ENCODE measurements at places on chromosomes 1 and 21.
A peak's percentile ranks its signal among the peaks of the same experiment; 100 is the strongest.

- no peak for DNase-seq
Measured at GRCh38 chr1:170067253-170067819, 7.2 kb downstream of the KIFAP3 start.

DNA sequence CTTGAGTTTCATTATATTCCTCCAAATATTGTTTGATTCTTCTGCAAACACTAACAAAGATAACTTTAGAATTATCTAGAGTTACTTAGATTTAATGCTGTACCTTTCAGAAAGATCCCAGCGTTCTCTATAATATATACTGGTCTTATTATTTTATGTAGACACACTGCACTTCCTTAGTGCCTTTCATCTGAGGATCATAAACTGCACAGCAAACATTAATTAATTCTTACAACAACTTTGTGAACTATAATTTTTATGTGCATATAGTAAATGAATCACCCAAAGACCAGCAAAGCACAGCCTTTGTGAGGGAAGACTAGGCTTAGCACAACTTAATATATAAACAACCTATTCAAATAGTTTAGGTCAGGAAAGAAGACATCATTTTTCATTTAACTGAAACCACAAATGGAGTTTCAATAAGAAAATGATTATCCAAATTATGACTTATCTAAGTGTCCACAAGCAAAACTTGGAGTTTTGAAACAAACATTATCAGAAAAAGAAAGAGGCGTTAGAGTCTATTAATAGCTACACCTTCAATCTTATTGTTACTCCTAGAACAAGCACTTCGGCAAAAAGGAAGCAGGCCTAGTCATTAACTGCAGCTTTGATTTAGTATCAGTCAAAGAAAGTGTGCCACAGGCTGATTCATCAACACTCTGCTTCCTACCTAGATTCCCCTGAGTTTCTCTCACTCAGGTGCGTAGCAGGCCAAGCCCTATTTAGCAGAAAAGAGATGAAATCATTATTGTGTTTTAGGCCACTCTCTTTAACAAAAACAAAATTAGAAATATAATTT, 22.5 kb upstream of the RC3H1 start:
- no peak for DNase-seq

DNA sequence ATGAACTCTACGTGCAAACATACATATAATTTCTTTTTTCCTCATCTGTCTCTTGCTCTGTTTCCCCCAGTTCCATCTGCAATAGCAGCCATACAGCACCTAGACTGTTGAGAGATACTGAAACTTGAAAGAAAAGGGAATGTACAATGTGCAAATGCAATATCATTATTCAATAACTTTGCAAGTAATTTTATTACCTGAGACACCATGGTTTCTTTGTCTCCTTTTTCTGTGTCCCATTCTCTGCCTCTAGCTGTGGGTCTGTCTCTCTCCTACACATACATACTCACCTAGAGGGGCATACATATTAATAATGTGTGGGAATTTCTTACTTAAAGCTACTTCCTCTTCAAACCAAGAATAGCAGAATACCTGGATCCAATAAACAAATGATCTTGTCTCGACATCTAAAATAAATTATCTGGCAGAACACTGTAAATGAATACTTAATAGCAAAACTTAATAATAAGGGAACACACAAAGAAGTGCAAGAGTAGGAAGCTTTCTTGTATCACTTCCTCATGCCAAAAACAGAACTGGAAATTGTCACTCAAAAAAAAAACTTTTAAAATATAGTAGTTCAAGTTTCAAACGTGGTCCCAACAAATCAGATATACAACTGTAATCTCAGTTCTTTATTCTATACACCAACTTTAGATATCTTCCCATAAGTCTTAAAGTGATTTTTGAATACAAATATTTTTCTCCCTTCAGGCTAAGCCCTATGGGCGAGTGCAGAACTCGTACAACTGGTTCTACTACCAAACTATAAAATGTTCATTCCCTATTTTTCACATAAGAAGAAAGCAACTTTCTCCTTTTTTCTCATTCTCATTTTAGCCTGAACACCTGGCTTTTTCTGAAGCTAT, 194.6 kb downstream of the NRIP1 start:
- no peak for DNase-seq

DNA sequence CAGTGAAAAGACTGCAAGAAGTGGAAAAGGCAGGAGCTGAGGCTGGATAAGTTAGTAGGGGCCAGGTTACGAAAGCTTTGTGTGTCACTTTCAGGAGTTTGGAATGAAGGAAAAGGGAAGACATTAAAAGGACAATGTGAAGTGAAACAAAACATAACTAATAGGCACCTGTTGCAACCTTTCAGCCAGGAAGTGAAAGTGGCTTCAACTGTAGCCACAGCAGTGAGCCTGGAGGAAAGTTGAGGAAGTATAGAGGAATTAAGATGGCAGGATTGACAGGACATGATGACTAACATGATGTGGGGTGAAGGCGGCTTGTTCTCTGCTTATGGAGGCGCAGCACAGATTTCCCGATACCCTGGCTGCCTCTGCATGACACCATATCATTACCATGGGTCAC, 68.9 kb downstream of the C4BPA start:
- DNase-seq, result no peak

GRCh38 chr1:20136249-20136648, 2.9 kb upstream of the PLA2G2F start:
- no peak for DNase-seq

GRCh38 chr1:84505493-84506001, 639 bp upstream of the SPATA1 start:
- no peak for DNase-seq

- DNase-seq, result no peak
Measured at GRCh38 chr1:87424541-87424940, 95.9 kb downstream of the LMO4 start.

DNA sequence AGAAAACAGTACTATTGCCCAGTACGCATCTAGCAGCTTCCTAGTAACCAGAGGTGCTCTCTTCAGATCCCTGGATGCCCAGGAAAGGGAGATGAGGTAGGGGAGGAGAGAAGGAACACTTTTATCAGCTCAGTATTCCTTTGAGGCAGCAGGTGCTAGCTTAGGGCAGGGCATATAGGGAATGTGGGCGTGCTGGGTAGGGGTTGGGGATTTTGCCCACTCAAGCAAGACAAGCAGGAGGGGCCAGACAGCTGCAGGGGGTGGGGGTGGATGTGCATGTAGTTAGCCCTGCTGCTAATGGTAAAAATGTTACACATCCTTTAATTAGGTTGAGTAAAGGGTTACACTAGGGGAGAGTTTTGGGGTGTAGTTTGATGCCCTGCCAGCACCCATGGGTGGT, 18.1 kb upstream of the AVPR1B start:
- no peak for DNase-seq

DNA sequence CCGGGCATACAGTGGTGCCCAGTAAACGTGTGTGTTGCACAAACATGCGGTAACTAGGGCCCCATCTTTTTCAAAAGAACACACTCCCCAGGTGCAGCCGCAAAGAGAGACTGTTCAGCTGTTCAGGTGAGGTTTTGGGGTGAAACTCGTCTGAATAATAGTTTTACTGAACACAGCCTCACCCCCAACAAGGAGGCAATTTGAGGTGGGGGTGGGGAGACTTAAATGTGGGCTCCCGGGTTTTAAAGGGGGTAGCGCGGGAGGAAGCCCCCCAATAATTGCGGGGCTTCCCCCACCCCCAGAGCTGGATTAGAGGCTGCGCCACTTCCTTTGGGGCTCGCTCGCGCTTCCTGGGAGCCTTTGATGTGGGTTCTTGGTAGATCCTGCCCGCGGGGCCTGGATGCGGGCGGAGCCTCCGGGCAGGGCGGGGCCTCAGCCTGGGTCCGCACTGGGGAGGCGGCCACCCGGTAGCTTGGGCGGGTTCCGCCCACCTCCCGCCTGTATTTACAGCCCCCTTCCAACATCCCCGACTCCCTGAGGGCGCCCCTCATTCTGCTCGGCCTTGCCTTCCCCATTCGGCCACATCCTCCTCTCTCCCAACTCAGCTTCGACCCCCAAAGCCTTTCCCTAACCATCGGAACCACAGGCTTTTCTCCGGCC, 6.4 kb upstream of the EPHA2 start:
- peak; percentile 48 for DNase-seq

DNA sequence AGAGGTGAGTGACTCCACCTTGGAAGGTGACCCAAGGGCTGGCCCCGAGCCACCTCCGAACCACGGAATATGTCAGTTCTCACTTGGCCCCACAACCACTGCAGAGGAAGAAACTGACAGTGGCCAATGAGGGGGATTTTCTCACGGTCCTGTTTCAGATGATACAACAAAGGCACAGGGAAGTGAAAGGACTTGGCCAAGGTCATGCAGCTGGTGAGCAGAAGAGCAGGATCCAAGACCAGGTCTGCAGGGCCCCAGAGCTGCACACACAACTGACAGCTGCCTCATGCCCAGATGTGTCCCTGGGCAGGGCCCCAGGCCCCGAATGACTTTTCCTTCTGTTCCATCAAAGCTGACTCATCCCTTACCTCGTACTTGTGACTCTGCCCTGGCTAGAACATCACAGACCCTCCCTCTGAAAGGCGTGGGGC, 25.8 kb upstream of the EVA1B start:
- DNase-seq, result no peak

DNA sequence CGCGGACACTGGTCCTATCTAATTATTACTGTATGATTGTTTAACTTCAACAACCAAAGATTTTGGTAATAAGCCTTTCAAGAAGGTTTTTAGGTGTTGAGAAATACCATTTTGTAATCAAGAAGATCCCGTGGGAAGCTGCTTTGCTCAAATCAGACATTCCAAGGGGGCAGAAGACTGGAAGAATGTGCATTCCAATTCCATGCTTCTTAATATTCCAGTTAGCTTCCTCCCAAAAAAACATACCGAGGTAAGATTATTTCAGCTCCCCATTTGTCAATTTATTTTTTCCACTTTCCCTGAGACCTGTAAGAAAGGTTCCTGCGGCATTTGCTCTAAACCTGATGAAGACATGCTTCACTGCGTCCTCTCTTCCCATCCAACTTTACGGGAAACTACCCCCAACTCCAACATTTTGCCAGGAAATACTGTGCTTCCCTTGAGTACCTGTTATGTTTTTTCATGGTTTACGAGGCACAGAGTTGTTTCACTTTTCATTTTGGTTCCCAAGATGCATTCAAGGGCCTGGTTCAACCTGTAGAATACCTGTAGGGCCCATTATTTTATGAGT, 4.1 kb downstream of the CNN3 start:
- DNase-seq, result no peak

- DNase-seq, result no peak
Measured at GRCh38 chr1:20178634-20179370, 7.1 kb upstream of the UBXN10 start.

- DNase-seq, result no peak
Measured at GRCh38 chr1:99964806-99965205, 5.0 kb upstream of the SLC35A3 start.

GRCh38 chr21:46674430-46675007, 39.0 kb downstream of the PRMT2 start:
- DNase-seq, result no peak

- DNase-seq, result no peak
Measured at GRCh38 chr1:212451416-212452322, 18.9 kb downstream of the NENF start.

- no peak for DNase-seq
Measured at GRCh38 chr1:191993549-191993948, 164.7 kb upstream of the RGS18 start.

GRCh38 chr1:104780470-104781078, 1030.9 kb downstream of the AMY1C start:
- DNase-seq, result no peak
